Effector memory CD4-positive, alpha-beta T cell (primary cell): ENCODE measurements at places on chromosomes 16 and 17.
A peak's percentile ranks its signal among the peaks of the same experiment; 100 is the strongest.

DNA sequence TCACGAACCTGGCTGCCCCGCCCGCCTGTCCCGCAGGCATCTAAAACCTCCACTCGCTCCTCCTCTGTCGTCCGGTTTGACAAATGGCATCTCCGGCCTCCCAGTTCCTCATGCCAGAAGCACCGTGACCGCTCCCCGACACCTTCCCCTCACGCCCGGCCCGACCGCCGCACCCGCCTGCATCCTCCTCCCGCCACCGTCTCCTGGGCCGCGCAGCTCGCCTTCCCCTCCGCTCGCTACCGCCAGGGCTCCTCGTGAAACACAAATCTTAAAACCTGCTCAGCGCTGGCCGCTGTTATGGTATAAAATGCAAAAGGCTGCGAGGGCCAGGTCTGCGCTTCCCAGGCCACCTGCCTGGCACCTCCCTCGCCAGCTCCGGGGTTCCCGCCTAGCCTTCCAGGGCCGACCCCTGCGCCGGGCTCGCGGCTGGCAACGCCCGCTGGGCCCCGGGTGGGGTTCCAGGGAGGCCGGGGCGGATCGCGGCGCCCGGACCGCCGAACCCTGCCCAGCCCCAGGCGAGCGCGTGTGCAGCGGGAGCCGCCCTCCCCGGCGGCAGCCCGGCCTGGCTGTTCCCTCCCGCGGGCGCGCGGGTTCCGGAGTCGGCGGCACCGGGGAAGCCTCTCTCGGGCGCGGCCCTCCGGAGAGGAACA is 488 bp downstream of the SPSB3 start:
- no peak for DNase-seq

GRCh38 chr16:67892899-67893742 is at the start of gene PSKH1:
Gene PSKH1, plus strand, starts transcription at chr16:67893254. Its CDS starts 15,496 bp downstream, at chr16:67908750.
- DNase-seq = peak; percentile 90

DNA sequence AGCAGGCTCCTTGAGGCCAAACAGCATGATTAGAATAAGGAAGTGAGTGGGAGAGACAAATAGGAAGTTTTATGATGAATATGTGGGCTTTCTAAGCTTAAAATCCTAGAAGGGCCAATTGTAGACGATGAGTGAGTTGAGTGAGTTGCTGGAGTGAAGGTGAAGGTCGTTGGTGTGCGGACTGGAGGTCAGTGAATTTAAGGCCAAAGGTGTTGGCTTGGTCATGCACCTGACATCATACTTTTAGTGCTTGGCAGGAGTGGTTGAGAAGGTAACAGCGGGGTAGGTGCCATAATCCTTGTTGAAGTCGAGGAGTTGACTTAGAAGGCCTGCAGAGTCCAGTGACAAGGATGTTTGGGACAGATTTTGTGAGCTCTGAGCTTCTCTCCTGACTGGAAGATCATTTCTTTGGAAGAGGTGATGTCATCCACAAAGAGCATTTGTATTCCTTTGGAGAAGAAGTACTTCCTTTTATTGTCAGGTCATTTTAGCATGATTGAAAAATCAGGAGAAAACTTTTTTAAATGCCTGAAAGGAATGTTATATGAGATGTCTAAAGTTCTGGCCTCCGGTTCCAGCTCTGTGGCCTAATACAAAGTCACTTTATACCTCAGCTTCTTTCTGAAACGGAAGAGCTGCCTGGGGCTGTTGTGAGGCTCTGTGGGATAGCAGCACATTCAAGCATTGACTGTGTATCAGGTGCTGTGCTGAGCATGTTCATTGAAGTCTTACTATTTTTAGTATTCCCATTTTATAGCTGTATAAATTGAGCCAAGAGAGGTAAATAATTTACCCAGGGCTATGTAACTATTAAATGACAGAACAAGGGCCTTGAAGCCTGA is 53.6 kb upstream of the TBX2 start:
- no peak for DNase-seq

- no peak for DNase-seq
Measured at GRCh38 chr17:83064732-83065659, 14.4 kb upstream of the METRNL start.

DNA sequence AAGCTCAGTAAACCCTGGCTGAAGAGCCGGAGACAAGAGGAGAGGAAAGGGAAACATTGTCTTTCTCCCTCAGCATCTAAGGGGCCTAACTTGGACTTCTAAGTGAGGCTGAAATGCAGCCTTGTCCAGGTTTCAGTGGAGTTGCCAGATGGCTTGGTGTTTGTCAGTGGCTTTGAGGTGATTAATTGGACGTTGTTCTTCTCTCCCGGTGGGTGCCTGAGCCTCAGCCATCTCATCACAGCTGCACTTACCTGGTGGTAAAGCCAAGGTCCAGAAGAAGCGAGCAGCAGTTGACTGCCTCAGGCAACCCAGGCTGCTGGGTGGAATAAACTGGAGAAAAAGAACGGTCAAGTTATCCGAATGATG is 202.2 kb upstream of the NLRP1 start:
- no peak for DNase-seq

- no peak for DNase-seq
Measured at GRCh38 chr16:49634235-49635008, 221.5 kb downstream of the ZNF423 start.

DNA sequence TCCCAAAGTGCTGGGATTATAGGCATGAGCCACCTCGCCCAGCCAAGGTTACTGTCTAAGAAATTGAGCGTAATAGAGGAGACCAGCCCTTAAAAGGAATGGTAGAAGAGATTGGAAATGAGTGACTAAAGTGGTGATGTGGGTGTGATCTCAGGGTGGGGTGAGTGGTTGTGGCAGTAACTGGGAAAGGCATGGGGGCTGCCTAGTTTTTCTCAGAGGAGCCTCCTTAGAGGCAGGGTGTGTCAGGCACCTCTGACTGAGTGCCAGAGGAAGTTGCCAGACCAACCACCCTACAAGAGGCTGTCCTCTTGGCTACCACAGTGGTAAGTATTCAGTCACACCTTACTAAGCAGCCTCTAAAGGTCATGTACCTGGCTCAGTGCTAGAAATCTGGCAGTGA is 8.9 kb downstream of the DUS2 start:
- DNase-seq = no peak

DNA sequence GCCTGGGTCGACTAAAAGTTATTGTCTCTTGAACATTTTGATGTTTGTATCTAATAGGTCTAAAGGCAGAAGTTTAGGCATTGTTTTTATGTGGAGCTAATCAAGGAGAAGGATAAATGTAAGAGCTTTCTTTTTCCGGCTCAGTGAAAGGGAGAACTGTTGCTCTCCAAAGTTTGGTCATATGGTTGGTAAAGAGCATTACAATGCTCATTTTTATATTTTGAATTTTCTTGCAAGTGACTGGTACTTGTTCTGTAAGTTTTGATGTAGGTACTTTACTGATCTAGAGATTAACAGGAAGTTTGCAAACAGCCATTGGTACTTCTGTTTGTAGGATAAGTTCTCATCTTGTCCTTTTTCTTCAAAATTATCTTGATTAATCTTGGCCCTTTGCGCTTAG is 30.9 kb upstream of the BCAS3 start:
- no peak for DNase-seq

DNA sequence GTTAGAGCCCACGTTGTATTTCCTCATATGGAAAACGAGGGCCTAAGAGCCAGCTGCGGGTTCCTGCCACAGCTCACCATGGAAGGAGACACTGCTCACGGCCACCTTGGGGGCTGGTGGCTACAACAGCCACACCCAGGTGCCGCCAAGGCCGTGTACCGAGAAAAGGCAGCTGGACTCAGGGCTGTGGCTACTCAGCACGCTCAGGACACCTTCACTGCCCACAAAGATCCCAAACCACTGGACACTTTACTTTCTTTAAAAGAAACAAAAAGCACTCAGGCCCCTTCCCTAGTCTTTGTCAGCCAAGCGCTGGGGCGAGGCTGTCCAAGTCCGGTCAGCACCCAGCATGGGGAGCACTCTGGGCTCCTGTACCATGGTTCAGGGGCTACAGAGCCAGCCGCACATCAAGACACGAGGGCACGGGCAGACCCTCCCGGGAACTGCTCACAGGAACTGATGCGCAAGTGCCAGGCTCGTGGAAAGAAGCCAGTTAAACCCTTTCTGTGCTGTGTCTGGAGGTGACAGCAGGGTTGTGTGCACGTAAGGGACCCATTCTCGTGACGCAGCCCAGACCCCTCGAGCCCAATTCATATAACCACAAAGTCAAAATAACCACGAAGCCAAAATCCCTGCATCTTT is 18.5 kb downstream of the SLC16A3 start:
- no peak for DNase-seq

- no peak for DNase-seq
Measured at GRCh38 chr17:58119491-58119890, 28.7 kb upstream of the OR4D1 start.

GRCh38 chr16:81994485-81994884 is 16.8 kb downstream of the SDR42E1 start:
- DNase-seq = no peak

DNA sequence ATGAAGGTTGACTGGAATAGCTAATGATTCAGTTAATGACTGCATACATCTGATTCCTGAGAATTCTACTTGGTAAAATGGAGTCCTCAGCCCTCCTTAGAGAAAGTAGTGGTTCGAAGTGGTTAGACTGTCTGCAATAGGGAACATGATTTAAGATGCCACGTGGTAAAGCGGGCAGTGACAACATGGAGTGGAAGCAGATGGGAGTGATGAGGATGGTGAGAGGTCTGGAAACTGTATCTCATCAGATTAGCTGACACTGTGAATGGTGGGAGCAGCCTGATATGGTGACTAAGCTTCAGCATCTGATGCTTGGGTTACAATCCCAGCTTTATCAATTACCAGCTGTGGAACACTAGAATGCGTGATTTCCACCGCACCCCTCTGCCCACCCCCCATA is 8.4 kb downstream of the CDH11 start:
- no peak for DNase-seq

GRCh38 chr17:34285286-34285792 is at the start of gene CCL11:
Gene CCL11, plus strand, starts transcription at chr17:34285742. Its CDS starts 67 bp downstream, at chr17:34285809.
- DNase-seq = no peak
